ENCODE measurements at places on chromosomes 1 and 21.
A peak's percentile ranks its signal among the peaks of the same experiment; 100 is the strongest.

GRCh38 chr1:53554592-53555305 is 95.5 kb downstream of the DMRTB1 start:
- no peak for ATAC-seq

- ATAC-seq: no peak
Observed at GRCh38 chr1:161175771-161176453, 1.4 kb downstream of the B4GALT3 start.

- ATAC-seq: no peak
Observed at GRCh38 chr1:111359376-111359775, 68.2 kb downstream of the OVGP1 start.

DNA sequence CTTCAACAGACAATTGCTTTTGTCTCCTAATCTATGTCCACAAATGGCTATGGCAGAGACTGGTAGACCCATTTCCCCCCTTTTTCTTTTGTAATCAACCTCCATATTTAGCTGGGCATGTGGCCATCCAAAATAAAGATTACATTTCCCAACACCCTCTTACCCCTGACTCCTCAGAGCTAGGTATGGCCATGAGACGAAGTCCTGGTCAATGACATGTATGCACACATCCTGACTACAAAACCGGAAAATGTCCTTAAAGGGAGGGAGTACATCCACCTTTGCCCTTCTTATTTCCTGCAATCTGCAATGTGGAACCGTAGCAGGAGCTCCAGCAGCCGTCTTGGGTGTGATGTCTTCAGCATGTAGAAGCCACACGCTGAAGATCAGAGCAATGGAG is 36.2 kb upstream of the RCSD1 start:
- no peak for ATAC-seq

GRCh38 chr1:3066250-3066711 is 2.7 kb upstream of the PRDM16 start:
- ATAC-seq: peak; percentile 82

GRCh38 chr1:115642168-115643072 is 650 bp downstream of the VANGL1 start:
- peak; percentile 83 for ATAC-seq

DNA sequence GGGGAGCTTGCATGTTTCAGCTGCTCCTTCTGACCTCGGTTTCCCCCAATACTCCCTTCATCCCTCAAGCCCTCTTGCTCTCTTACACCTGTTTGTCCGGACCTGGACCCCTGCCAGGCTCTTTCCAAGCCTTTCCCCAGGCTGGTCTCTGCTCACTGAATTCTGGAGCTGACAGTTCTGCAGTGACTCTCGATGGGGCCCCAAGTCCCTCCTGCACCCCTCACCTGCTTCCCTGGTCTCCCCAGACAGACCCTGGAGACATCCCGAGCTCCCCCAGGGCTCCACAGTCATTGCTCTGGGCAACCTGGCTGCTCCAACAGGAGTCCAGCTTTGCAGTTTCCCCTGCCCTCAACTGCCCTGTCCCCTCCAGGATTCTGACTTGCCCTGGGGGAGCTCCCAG is 198.6 kb downstream of the GRIK3 start:
- ATAC-seq: no peak

GRCh38 chr1:203044546-203045250 is 18.4 kb downstream of the PPFIA4 start:
- no peak for ATAC-seq

DNA sequence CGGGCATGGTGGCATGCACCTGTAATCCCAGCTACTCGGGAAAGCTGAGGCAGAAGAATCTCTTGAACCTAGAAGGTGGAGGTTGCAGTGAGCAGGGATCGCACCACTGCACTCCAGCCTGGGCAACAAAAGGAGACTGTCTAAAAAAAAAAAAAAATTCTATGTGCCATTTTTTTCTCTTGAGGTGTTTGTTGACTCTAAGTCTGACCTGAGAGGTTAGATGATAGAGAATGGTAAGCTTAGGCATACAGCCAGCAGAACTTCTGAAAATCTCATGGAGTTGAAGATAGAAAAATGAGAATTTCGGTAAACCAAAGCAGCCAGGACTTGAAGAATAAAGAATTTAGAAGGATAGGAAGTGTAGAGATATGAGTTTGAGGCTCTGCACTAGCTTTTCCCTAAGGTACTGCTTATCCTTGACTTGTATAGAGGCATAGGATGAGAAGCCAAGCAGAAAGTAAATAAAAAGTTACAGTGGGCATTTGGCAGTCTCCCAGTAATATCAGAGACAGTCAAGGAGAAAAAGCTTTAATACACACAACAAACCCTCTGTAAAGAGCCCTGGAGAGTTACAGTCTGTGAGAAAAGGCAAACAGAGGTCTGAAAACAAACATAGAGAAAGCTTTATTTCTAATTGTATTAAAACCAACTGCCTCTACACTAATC is 24.3 kb downstream of the F13B start:
- peak; percentile 31 for ATAC-seq

DNA sequence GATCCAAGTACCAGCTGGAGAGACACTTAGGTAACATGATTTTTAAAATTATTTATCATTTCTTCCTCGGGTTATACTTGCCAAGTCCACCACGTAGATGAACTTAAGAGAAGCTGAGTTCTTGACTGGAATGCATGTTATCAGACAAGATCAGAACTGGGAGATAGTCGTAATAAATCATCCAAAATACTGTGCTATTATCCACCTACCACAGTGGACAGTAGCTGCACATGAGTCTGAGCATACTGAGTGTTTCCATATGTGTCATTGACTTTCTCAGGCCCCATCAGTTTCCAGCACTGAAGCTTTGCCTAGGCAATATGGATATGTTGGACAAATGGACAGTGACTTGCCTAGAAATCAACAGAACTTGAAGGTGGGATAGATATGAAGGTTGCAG is 77.9 kb upstream of the RRP15 start:
- ATAC-seq: peak; percentile 75

- no peak for ATAC-seq
Observed at GRCh38 chr1:199178646-199179045, 539.8 kb downstream of the PTPRC start.

DNA sequence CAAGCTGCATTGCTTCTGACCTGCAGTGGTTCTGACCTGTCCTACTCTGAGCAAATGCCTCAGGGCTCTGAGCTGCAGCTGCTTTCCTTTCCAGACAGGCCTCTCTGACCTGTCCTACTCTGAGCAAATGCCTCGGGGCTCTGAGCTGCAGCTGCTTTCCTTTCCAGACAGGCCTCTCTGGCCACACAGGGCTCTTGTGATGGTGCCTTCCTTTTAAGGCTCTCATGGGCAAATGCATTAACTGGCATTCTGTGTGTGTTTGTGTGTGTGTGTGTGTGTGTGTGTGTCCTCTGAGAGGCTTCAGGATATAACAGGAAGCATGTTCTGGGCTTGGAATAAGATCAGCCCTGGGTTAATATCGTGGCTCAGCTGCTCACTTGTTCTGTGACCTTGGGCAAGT is 131.3 kb downstream of the NTPCR start:
- ATAC-seq: no peak

DNA sequence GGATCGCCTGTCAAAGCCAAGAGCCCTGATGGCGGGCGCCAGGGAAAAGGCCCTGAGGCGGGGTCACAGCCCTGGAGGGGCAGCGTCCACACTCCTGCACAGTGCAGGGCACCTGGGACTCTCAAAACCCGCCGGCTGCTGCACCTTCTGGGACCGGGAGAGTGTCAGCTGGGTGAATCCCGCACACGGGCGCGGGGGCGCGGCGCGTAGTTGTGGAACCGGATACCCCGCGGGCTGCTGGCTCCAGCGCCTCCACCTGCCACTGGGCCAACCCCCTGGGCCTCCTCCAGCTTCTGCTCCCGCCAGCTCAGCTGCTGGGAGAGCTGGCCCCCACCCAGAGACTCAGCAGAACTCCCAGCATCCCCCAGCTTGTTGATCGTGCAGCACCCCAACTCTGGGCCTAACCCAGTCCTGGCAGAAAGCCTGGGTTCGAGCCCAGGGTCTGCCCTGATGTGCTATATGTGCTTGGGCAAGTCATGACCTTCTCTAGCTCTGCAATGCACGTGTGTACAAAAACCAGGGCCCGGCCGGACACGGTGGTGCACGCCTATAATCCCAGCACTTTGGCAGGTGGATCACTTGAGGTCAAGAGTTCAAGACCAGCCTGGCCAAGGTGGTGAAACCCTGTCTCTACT is 33.8 kb downstream of the NECAP2 start:
- no peak for ATAC-seq

GRCh38 chr1:161899091-161899490 is 124.6 kb downstream of the OLFML2B start:
- ATAC-seq: no peak

DNA sequence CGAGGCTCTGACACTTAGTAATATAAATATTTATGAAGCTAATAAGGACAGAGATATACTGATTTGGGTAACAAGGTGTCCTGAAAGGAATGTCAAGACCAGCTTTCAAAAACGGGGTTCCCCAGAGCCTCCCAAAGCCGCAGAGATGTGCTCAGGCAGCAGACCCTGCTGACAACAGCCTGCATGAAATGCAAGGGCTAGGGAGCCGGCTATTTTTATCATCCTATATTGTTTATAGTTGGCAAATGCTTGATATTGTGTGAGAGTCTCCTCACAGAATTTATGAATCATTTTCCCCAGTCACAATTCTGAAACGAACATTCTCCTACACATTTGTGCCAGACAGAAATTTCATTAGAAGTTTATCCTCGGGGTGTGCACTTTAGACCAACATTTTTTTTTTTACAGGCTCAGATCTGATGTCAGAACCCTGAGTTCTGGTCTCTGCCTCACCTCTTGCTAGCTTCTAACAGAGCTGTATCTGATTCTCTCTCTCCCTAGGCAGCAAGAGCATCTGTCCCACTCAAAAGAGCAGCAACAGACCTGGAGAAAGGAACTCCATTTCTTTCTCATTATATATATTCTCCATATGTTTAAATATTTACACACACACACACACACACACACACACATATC is 302.3 kb upstream of the PLD5 start:
- ATAC-seq: no peak

DNA sequence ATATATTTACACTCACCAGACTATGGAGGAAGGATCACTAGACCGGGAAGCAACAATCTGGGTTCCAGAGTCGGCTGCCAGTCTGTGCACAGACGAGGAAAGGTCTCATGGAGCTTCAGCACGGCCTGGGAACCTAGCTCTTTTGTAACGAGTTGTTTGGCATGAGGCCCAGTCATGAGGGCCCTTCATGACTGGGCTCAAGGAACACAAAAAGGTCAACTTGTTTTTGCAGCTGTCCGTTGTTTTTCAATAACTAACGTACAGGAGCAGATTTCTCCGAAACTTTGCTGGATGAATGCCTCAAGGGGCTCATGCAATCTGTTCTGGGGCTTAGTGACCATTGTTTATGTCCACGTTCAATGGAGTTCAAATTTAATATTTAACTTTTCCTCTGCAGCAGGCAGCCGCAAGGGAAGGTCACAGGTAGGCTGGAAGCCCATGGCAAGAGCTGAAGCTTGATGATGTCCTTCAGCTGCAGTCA is 5.9 kb upstream of the STUM start:
- no peak for ATAC-seq

DNA sequence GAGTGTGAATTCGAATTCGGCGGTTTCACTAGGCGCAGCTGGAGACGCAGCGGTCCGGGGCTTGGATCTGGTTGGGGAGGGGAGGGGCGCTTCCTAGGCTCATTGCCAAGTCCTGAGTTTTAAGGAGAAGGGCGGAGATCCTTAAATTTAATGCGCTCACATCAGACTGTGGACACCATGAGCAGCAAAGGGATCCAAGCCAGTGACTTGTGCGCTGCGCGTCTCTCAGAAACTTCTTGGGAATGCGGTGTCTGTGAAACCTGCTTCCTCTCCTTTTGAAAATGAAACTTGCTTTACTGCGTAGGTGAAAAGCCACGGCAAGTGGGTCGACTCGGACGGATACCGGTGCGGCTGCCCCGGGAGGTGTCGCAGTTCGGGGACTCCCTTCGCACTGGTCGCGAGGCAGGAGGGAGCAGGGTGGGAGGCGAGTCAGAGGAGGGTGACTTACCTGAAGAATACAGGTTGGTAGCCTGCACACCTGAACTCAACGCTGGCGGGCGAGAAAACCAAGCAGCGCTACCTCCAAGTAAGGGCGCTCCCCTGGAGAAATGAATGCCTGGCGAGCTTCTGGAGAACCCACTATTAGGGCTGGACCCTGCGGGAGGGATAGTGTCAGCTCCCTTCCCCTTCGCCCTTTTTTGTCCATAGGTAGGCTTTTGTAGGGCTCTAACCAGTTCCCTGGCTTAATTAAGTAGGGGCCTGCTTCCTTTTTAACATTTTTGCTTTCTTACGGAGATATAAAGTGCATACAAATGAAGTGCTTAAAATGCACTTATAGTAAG is 992 bp downstream of the TENT5C start:
- peak; percentile 35 for ATAC-seq

DNA sequence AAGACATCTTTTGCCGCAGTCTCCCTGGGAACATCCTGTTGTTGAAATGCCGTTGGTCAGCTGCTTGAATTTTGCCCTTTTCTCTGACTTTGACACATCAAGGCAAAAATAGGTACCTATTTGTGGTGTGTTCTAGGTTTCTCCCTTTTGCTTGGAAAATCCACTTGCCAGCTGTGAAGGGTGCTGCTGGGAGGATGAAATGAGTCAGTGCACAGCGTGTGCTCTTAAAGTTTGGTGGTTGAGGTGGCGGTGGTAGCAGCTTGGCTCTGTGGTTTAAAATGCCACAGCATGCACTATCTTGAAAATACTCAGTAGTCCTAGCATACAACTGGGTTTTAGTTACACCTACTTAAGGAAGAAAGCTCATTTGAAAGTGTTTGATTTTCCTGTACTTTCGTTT is 183.8 kb downstream of the DHRS3 start:
- peak; percentile 63 for ATAC-seq

GRCh38 chr1:207883660-207884250 is 27.2 kb downstream of the CD34 start:
- ATAC-seq: no peak

DNA sequence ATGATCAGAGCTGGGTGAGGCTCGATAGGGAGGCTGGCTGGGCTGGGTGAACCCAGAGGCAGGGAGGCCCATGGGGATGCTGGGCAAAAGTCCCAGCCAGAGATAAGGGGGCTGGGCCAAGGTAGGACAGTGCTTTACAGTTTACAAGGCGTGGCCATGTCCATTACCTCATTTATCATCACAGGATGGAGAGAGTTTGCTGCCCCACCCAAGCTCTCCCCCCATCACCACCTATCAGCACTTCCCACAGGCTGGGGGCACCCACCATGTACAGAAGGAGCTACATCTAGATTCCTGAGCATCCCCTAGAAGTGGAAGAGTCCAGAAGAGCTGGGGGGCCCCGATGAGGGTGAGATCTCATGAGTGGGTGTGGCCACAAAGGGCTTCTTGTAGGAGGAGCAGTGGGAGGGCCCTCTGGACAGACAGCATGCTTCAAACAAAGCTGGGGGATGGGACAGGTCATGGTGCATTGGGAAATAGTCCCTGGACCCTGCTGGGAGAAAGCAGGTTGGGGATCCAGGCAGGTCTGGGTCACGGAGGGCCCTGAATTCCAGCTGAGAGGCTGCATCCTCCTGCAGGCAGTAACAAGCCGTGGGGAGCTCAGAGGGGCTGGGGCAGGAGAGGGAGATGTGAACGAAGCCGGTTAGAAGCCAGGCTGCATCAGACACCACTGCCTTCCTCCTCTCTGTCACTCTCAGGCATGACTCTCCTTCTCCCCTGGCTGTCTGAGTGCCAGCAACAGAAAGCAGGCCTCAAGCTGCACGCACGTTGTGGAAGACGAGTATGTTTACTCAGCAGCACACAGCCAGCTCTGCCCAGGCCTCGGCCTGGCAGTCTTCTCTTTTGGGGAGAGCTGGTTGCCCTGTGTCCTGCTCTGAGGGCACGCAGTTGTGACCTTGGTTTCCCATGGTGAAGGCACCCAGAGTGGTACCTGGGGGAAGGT is 202.3 kb downstream of the HIVEP3 start:
- ATAC-seq: no peak

- ATAC-seq: no peak
Observed at GRCh38 chr1:38831731-38832369, 27.7 kb downstream of the RRAGC start.
